Gastroesophageal sphincter (tissue), 4 donors: ENCODE measurements at places on chromosomes 6 and 20.
A peak's percentile ranks its signal among the peaks of the same experiment; 100 is the strongest.

DNA sequence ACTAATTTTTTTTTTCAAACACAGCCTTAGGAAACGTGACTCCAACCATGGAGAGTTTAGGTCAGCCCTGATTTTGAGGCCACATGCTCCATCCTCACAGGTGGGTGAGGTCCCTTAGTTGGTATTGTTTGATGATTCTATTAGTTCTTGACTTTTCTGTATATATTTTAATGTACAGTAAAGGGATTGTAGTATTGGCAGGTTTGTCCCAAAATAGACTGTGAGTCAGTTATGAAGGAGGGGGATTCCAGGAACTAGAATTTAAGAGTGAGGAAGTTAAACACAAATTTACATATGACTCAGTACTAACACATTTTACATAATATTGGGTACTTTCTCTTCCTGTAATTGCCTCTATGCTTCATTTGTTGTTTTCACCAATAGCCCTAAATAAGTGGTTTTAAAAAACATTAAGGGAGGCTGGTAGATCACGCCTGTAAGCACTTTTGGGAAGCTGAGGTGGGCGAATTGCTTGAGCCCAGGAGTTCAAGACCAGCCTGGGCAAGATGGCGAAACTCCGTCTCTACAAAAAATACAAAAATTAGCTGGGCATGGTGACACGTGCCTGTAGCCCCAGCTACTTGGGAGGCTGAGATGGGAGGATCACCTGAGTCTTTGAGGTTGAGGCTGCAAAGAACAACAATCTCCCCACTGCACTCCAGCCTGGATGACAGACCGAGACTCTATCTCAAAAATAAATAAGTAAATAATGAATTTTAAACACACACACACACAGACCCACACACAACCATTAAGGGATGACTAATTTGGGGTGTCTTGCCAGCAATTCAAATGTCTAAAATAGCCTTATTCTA lies 81.8 kb downstream of the SGK1 start:
- no peak for ATAC-seq

- no peak for ATAC-seq
Measured at GRCh38 chr6:167122041-167122826, 662 bp upstream of the CCR6 start.

- ATAC-seq = no peak
Measured at GRCh38 chr6:2512802-2513201, 237.9 kb downstream of the MYLK4 start.

- ATAC-seq = no peak
Measured at GRCh38 chr6:12064131-12064530, 52.0 kb downstream of the HIVEP1 start.

DNA sequence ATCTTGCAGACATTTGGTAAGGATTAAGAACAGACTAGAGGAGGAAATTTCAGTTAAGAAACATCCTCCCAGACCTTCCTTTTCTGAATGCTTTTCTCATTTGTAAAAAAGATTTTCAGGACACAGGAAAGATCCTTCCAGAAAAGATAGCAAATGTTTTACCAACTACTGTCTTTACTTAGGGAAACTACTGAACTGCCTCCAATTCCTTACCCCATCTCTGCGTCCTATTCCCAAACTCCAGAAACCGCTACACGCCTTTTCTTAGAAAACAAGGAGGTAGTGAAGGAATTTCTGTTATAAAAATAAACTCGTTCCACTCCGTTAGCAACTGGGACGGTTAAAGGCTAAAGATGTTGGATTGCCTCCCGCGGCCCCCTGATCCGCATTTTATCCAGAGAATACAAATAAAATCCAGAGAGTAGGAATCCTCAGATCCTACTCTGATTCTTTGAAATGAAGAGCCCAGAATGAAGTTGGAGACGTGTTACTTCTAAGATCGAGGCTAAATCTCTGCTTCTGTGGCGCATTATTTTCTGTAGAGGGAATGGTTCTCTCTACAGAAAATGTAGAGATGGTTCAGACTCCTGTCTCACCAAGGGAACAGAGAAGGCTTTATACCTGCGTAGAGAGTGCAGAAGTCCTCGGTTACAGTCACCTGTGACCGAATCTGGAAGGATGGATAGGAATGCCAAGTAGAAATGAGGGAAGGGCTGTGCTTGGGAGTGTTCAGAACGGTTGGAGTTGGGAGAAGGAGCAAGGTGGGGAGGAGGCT lies 133.0 kb downstream of the GPX5 start:
- no peak for ATAC-seq

DNA sequence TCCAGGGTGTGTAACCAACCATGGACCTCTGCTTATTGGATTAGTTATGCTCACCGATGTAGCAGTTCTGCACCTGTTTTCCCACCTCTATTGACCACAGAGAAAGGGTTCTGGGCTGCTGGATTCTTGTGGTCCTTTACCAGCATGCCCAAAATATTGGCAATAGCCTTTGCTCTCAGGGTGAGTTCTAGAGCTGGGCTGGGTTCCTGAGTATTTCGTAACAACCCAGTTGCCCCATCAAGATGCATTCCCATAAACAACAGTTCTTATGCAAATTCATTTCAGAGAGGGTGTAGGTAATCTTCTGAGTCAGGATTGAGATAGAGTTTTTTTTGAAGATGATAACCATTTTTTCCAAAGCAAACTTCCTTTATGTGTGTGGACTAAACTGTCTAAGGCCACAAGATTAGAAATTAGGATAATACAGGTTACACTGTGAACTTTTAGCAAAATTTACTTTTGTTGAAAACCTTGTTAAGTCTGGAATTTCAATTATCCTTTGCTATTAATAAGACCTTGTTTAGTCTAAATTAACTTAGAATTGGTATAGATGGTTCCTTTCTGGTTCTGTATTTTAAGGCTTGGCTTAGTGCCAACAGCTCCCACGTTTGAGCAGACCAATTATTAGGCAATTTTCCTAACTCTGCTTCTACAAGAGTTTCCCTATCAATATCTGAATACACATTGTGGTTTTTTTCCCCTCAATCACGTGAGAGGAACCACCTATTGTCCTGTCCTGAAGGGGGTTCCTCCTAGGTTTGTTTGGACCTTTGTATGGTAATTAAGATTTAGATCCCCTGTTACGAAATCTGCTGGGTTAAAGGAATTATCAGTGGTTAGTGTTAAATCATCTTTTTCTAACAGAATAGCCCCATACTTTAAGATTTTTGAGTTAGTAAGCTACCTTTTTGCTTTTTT lies 46.1 kb downstream of the TBX18 start:
- ATAC-seq = no peak

- ATAC-seq = peak; percentile 25
Measured at GRCh38 chr6:4401408-4402368, 266.3 kb upstream of the ECI2 start.

DNA sequence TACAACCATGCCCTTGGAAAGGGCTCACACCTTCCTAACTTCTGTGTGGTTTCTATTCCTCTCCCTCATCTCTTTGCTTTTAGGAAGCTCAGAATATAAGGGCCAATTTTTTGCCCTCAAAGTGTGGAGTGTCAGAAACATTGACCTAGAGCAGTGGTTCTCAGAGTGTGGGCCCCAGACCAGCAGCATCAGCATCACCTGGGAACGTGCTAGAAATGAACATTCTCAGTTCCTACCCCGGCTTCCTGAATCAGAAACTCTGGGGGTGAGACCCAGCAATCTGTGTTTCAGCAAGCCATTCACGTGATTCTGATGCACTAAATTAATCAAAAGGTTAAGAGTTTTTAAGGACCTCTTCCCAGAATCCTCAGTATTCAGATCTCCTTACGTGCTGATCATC lies 47.9 kb upstream of the IL17A start:
- no peak for ATAC-seq

- no peak for ATAC-seq
Measured at GRCh38 chr6:27863962-27864905, 48.0 kb downstream of the OR2B2 start.

DNA sequence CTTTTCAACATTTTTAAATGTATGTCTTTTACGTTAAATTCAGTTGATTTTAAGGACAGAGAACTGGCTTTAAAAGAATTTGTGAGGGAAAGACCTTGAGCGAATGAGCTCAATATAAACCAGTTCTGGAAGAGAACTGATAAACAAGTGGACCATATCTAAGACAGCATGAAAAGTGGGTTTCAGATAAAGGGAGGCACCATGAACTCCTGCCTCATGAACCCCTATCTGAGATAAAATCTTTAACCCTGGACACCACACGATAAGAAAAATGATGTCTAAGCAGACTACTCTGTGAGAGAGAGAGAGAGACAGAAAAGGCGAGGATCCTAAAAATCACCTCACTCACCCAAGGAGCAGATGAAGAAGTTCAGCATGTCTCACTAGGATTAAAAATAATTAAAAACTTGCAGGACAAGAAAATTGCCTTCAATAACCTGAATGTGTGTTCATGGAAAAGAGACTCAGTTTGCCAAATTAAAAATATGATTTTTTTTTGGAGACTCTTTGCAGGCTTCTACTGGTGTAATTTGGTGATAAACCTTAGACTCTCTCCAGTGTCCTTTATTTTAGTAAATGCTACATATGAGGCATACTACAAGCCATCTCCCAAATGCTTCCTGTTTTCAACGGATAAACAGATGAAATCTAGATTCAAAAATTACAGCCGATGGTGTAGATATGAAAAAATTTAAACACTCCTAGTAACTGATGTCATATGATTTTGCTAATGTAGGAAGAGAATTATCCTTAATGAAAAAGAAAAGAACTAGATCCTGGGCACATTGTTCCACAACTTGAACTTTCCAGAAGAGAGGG lies 299.5 kb downstream of the ADGB start:
- no peak for ATAC-seq

DNA sequence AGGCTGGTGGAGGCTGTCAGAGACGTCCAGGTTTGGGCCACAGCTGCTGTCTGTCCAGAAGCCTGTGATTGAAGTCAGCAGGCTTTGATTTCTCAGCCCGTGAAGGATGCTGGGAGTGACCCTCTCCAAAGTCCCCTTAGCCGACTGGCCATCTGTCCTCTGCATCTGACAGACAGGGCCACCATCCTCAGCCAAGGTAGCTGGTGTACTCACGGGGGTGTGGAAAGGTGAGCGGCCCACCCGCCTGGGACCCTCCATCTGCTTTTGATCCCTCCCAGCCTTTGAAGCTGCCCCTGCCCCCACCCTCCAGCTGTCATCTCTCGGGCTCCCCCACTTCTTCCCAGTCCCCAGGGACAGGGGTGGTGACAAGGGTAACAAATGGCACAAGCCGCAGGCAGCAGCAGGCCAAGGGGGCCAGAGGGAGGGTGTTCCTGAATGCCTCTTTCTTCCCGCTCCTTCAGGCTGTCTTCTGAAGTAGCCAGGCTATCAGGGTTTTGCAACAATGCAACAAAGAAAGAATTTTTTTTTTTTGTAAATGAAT lies 84.4 kb downstream of the EYA2 start:
- no peak for ATAC-seq

GRCh38 chr20:48411919-48412522 lies 415.8 kb downstream of the PREX1 start:
- no peak for ATAC-seq

DNA sequence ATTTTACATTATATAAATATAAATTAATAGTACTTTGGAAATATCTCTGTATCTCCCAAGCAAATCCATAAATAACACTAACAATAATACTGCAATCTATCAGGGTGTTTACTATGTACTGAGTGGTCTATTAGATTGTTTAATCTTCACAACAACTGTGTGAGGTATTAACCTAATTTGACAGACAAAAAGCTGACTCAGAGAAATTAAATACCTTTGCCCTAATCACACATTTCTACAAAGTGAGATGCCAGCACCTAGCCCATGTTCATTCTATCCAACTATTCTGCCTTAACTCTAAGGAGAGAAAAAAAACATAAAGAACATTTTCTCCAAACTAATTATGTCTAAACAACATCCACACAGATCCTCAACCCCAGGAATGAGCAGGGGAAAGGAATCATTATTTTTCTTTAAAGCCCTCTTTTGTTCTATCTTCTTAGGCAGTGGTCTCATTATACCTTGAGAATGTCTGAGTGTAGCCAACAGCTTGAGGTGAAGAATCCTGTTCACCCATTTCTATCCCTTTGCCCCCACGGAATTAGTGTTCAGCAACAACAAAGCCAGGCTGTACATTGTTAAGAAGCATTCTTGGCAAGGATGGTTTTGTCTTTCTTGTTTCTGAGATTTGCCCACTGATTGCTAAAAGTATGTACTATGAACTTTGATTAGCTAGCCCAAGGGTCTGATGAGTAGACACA lies 42.7 kb downstream of the PRL start:
- ATAC-seq = no peak

GRCh38 chr20:46277602-46278001 lies 30.7 kb downstream of the CDH22 start:
- no peak for ATAC-seq

DNA sequence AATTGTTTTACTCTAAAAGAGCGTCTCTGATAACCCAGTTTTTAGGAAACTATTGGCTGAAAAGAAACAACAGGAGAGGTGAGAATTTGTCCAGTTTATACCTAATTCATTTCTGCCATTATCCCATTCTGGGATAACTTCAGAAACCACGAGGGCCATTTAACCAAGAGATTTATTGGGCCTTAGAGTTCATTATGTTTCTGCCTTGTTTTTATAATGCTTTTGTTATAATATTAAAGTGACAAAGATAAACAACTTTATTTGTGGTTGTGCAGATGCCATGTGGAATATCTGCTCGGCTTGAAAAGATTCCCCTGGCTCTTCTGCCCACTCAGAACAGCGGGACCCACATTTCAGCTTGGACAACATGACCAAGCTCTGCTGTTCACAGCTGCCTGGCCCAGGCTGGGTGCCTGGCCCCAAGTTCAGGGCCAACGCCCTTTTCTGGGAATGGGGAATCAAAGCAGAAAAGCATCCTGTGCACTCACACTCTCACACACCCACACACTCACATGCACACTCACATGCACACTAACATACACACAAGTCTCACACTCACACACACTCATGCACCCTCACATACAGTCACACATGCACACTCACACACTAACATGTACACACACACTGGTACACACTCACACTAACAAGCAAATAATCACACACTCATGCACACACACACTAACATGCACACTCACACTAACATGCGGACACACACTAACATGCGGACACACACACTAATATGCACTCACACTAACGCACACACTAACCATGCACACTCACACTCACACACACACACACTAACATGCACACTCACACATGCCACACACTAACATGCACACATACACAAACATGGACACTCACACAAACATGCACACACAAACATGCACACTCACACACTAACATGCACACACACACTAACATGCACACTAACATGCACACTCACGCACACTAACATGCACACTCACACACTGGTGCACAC lies 86.7 kb upstream of the NEDD9 start:
- ATAC-seq = no peak

- ATAC-seq = no peak
Measured at GRCh38 chr6:20211037-20211940, 980 bp downstream of the MBOAT1 start.

DNA sequence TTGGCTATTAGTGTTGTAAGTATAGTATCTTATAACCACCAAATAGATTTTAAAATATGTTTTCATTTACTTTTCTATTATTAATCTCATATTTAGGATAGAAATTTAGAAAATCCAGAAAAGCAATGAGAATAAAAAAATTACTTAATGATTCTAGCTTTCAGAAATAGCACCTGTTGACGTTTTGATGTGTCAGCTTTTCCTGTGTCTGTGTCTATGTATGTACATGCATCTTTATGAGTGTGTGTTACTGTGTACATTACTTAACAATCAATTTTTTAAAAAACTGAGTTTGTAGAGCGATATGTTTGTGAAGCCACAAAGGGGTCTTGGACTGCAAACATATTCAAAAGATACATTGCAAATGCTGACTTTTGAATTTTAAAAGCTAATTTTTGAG lies 526.9 kb downstream of the BCKDHB start:
- ATAC-seq = no peak

GRCh38 chr6:31710523-31711219 lies 4.0 kb downstream of the LY6G6F start:
- no peak for ATAC-seq

- peak; percentile 62 for ATAC-seq
Measured at GRCh38 chr20:8073024-8073832, 53.7 kb upstream of the TMX4 start.
